ENCODE measurements at places on chromosomes 5 and 9. TPM values are rescaled to one million over a fixed set of nuclear protein-coding genes. Genes with fewer than 3 reads are reported as not detected.

DNA sequence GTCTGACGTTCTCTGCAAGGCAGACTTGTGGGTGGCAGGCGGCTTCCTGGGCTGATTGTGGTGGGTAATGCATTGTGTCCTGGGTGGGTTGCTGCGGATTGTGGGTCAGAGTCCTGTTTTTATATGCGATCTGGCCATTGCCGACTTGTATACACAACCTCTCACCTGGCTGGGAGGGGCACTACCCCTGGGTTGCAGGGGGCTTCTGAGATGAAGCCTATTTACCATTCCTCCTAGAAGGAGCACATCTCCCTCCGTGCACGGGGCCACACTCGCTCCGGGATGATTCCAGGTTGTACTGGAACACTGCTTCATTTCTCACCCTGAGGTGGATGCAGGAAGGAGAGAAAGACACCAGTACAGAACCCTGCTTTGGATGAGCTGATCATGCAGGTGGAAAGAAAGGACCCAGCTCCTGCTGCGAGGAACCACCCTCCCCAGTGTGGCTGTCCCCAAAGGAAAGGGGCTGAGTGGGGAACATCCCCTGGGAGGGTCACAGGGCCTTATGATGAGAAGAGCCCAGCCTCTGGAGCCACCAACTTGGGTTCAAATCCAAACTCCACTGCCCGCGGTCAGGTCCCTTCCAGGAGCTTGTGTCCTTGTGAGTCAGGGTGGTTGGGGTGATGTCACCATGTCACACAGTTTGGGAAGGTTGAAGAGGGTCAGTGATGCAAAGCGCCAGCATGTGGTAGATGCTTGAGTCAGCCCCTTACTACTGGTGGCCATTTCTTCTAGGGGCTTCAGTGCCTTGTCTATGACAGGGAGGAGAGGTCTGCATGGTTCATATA is 151.8 kb upstream of the COL5A1 start:
- no peak for DNase-seq

DNA sequence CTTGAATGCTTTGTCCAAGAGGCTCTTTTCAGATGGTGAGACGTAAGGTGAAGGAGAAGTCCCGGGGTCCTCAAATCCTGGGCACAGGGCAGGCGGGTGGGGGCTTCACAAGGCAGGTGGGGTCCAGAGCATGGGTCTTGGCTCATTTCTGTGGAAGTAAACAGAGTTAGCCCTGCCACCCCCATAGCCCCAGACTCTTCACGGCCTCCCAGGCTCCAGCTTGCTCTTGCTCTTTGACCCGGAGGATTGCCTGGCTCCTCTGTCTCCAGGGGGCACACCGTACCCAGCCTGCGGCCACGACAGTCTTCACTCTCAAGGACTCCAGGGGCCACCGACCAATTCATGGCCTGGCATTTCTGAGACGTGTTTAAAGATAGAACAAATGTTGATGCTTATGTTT is 28.8 kb upstream of the POMT1 start:
- DNase-seq: no peak

DNA sequence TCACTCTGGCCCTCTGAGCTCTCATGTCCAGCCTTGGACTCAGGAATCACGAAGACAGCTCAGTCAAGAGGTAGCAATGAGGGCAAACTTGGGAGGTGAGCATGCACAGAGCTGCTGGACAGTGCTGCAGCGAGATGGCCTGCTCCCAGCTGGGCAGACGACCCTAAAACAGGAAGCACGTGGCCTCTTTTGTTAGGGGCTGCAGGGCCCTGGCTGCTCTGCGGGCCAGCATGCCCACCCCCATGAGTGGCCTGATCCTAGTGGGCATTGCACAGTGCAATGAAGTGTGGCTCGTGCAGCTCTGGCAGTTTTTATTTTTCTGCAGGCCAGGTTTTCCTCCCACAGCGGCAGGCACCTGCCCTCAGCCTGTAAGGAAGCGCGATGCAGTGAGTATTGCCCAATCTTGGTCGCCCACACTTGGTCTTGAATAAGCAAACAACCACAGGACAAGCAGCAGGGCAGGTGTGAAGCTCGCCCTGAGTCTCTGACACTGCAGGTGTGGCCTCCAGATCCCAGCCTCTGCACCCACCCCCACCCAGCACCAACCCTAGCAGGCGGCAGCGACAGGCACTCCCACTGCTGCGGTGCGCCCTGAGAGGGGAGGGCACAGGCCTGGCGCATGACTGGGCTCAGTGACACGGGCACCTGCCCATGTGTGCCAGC is 60.8 kb downstream of the SEMA4D start:
- DNase-seq: peak; percentile 79

DNA sequence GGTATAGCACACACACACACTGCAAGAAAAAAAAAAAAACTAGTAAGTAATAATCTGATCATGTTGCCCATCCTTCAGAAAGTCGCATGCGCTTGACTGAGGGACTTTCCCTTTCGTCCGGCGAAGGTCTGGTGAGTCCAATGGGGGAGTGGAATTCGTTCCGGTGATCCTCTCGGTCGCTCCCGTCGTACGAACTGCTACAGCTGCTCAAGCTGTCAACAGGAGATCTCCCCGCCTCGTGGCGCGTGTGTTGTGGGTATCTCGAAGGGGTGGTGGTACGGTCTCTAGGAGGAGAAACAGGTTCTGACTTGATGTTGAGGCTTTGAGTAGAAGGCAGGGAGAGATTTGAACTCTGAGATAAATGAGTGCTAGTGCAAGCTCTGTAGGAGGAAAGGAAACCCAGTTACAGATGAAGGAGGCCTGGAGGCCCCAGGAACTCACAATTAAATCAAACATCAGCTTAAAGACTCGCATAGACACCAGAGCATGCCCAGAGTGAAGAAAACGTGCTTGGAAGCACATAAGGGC is 160.4 kb downstream of the MEF2C start:
- no peak for DNase-seq

SPINK4 gene
- not detected for total RNA-seq

PAEP gene
- total RNA-seq: not detected

- DNase-seq: no peak
These were observed 398.9 kb downstream of the PLK2 start for GRCh38 chr5:58060996-58061395.

RIMOC1 gene
- 19.5 TPM for total RNA-seq

- no peak for DNase-seq
These were observed 324 bp upstream of the RGMB start for GRCh38 chr5:98773214-98773463.

DNA sequence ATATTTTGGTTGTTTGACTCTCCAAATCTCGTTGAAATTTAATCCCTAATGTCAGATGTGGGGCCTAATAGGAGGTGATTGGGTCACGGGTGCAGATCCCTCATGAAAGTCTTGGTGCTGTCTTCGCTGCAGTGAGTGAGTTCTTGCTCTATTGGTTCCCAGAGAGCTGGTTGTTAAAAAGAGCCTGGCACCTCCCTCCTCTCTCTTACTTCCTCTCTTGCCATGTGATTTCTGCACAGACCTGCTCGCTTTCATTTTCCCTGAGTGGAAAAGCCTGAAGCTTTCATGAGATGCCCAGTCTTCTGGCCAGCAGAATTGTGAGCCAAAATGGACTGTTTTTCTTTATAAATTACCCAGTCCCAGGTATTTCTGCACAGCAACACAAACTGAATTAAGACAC is 221.6 kb downstream of the MAT2B start:
- DNase-seq: no peak

DNA sequence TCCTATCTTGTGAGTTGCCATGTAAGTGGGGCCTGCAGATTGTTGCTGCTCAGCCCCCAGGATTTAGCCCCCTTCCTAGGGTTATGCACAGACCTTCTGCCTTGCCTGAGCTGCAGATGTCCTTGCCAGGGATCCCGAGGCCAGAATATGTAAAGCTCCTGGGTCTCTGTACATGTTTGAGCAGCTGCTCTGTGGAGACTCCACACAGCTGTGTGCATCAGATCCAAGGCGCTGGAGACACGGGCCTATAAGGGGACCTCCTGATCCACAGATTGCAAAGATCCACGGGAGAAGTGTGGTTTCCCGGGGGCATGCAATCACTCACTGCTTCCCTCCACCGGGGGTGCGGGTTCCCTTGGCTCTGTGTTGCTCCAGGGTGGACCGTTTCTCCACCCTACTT is 28.9 kb downstream of the TAF11L14 start:
- no peak for DNase-seq

IFNA17 gene
- not detected for total RNA-seq

GRCh38 chr9:114552706-114553105 is 34.9 kb upstream of the ATP6V1G1 start:
- DNase-seq: no peak

DNA sequence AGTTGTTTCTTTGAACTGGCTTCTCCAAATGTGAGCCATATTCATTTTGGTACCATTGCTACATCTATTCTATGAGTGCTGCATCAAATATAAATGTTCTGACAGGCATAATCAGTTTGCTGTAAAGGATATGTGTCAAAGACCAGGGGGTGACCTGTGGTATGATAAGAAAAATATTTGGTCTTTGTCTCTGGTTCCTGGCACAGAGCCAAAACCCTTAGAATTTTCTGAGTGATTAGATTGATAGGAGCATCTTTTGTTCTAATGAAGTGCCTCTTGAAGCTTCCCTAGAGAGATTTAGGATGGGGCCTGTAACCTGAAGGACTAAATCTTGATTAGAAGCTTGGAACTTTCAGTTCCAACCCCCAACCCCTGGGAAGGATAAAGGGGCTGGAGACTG is 256.3 kb downstream of the NNT start:
- DNase-seq: no peak

DNA sequence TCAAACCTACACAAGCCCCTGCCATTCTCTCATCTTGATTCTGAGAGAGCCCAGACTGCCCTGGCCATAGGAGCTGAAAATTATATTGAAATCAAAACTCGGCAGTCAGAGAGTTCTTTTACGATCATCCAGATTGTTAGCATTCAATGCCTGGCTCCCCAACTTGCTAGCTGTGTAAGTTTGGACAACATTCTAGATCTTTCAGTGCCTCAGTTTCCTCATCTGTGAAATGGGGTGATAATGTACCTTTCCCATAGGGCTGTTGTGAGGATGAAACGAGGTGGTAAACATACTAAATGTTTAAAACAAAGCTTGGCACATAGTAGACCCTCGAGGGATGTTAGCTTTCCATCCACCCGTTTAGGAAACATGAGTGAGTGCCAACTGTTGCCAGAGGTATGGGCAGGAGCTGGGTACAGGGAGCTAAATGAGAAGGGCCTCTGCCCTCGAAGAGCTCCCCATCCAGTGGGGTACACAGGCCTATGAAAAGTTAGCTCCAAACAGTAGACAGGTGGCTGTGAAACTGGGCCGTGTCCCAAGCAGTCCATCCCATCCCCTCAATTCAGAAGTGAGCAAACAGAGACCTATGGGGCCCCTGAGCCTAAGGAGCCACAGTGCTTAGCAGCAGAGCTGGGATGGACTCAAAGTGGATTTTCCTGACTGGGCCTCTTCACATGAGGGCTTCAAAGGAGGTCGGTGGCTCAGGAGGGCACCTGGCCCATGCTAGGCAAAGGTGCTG is 17.3 kb upstream of the IGFBPL1 start:
- no peak for DNase-seq

DNA sequence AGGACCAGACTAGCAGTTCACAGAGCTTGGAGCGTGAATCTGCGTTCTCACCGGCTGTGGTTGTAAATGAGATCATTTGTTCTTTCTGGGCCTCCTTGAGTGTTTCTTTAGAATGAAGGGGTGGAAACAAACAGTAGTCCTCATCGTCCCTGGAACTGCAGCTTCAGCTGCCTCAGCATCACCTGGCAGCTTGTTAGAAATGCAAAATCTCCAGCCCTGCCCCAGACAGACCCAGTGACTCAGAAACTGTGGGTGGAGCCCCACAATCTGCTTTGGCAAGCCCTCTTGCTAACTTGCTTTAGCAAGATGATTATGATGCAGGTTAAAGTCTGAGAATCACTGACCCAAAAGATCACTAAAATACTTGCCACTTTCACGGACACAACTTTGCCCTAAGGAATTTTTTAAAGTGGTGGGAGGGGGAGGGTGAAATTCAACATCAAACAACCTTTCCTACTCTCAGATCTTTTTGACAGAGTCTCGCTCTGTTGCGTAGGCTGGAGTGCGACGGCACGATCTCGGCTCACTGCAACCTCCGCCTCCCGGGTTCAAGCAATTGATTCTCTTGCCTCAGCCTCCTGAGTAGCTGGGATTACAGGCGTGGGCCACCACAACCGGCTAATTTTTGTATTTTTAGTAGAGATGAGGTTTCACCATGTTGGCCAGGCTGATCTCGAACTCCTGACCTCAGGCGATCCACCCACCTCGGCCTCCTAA is 86.0 kb downstream of the BRINP1 start:
- no peak for DNase-seq

DNA sequence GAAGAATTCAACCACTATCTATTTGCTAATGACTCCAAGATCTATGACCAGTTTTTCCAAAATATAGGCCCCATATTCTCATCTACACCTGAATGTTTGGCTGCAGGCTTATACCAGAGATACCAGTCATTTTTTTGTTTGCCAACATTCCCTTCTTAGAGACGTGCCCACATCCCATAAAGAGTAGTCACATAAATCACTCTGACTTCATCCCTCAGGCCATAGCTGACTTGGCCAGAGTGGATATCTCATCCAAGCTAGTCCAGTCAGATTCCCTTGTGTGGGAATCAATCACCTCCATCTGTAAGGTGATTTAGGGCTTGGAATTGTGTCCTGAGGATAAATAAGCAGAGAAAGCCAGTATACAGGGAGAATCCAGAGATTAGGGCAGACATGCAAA is 124.3 kb upstream of the SLC24A2 start:
- DNase-seq: no peak

DNA sequence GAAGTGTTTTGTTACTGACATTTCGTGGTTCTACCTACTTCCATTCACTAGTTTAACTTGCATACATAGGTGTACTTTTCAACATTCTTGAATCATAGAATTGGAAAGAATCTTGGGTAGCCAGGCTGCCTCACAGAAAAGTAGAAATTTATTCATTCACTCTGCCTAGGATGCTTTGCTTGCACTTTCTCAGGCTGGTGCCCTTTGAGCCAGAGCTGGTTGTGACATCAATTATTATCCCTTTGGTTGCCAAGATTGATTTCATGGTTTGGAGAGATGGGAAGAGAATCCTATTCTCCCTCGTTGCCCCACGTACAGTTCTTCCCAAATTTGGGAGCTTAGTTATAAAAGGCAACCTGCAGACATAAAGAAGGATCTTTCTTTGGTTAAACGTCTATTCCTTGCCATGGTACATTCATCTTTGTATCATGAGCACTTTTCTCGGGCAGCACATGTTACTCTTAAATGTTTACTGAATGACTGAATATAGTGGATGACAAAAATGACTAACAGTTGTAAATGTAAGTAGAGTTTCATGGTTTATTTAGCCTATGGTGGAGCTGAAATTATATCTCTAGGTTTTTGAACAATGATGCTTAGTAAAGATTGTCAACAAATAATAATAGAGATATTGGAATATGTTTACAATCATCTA is 195.5 kb downstream of the COMMD10 start:
- no peak for DNase-seq
